ENCODE measurements at places on chromosomes 7 and 10.

- no peak for DNase-seq
Measured at GRCh38 chr10:124043310-124044142, 49.9 kb downstream of the CHST15 start.

DNA sequence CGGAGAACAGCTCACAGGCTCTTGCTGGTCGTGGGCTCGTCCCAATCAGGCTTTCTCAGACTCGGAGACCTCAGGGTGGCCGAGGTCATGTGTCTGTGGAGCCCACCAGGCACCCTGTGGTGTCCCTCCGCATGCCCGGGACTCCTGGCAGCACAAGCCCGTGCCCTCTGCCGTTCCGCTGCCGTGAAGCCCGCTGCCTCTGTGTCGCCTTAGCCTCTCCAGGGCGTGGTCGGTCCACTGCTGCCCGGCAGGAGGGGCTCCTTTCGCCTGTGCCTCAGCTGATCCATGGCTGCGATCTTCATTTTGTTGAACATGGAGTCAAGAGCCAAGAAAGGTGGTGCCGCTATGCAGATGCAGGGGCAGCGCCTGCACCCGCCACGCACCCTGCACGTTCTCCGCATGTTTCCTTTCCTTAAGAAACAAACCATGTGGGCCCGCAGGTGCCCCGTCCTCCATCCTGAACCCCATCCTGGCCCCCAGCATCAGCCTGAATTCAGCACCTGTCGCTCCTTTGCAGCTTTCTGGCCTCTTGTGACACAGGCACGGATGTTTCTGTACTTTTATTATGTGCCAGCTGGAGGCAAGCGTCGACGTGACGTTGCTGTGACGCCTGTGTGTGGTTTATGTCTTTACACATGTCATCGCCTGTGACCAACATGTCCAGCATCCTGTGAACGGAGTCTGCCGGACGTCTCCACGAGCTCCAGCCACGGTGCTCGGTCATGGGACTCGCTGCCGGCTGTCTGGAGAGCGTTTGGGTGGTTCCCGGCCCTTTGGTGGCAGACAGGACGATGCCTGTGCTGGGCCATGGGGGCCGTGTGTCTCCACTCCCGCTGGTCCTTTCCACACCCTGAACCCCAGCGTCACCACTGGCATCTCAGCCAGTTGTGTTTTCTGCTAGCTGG lies 69.9 kb downstream of the NKX6-2 start:
- no peak for DNase-seq

GRCh38 chr10:53256623-53257022 lies 484.0 kb upstream of the MBL2 start:
- DNase-seq = peak; percentile 90

GRCh38 chr10:21159669-21160068 lies 262.6 kb upstream of the NEBL start:
- DNase-seq = no peak

- DNase-seq = peak; percentile 55
Measured at GRCh38 chr7:111137296-111138192, 46.6 kb downstream of the LRRN3 start.

- DNase-seq = no peak
Measured at GRCh38 chr10:78449554-78449953, 415.9 kb downstream of the RPS24 start.

DNA sequence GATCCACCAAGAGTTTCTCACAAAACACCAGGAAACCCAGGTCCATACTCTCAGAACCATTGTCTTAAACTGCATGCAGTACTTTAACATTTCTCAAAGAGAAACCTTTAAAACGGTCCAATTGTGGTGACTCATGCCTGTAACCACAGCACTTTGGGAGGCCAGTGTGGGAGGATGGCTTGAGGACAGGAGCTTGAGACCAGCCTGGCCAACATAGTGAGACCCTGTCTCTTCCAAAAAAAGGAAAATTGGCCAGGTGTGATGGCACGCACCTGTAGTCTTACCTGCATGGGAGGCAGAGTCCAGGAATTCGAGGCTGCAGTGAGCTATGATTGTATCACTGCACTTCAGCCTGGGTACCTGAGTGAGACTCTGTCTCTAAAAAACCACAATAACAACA lies 97.5 kb upstream of the OIT3 start:
- peak; percentile 19 for DNase-seq

DNA sequence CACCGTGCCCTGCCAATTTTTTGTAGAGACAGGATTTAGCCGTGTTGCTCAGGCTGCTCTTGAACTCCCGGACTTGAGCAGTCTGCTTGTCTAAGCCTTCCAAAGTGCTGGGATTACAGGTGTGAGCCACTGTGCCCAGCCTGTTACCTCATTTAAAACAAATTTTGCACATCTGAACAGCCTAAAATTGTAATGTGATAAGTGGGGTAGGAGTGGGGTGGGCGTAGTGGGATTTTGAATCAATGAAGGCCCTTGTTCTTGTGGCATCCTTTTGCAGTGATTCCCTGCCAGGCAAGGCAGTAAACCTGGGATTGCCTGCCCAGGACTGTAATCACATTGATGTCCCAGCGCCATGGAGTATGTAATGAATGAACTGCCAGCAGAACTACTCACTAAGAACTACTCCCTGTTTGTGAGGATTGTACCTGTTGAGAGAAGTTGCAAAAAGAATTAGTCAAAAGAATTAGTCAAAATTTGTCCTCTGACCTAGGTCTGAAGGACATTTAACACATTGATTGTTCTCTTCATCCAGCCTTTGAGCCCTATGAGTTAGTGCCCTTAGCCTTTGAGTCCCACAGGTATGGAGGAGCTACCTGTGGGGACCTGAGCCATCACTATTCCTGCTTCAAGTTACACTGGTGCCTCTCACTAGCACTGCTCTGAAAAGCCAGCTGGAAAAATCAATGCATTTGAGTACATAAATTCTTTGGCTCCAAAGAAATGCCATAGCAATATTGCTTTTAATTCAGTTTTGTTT lies 5.3 kb downstream of the RPS24 start:
- no peak for DNase-seq
